ENCODE measurements at places on chromosomes 2 and 18. TPM values are rescaled to one million over a fixed set of nuclear protein-coding genes. Genes with fewer than 3 reads are reported as not detected.

DNA sequence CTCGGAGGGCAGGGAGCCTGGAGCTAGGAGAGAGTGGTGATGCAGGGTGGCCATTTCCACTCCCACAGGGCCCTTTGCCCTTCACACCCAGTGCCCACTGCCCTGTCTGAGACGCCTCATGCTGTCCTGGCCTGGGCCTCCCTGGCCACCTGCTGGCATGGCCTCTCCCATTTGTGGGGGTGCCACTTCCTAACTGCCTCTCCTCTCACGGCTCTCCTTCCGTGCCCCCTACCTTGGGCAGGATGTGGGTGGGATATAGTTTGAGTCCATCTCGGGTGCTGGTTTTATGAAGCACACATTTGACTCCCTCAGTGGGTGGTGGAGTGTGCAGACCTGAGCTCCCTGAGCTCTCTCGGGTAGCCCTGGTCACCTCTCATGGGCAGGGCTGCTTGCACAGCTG is 46.0 kb downstream of the DGKD start:
- no peak overlapping the region for H3K27ac ChIP-seq
- H3K27me3 ChIP-seq, result no peaks in the 10 kb centered on the region

Gene APCDD1
- 8.9 TPM for total RNA-seq

Gene TGFBRAP1
- 17.4 TPM for total RNA-seq

Gene TEKT4
- not detected for total RNA-seq

- H3K36me3 ChIP-seq, result no peaks in the 10 kb centered on the region
- DNase-seq, result no peak
- no peak overlapping the region for H3K27ac ChIP-seq
Observed at GRCh38 chr2:102002228-102002627, 10.5 kb downstream of the IL1R2 start.

DNA sequence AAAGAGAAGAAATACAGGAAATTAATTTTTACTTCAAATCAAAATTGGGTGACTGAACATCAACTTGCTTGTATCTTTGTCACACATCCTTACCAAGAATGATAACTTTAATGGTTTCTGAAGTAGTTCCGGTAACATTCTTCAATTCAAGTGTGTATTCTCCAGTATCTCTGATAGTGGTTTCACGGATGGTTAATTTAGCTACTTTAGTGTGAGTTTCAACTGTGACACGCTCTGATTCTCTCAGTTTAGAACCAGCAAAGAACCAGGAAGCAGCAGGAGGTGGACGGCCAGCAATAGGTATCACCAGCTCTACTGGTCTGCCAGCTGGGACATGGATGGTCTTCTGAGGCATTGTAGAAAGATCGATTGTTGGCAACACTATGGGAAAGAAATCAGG is 62.3 kb downstream of the PLEKHA3 start:
- DNase-seq, result no peak
- H3K27me3 ChIP-seq, result no peaks in the 10 kb centered on the region
- H3K27ac ChIP-seq, result no peak overlapping the region
- peaks cover 8% of the 10 kb centered on the region for H3K36me3 ChIP-seq
- H3K4me1 ChIP-seq, result no peaks in the 10 kb centered on the region

- no peak for DNase-seq
- H3K36me3 ChIP-seq, result no peaks in the 10 kb centered on the region
- H3K4me3 ChIP-seq, result no peak overlapping the region
- peaks cover 55% of the 10 kb centered on the region for H3K4me1 ChIP-seq
- no peak overlapping the region for H3K27ac ChIP-seq
- no peaks in the 10 kb centered on the region for H3K27me3 ChIP-seq
Observed at GRCh38 chr2:55025082-55025481, 25.2 kb downstream of the RTN4 start.

DNA sequence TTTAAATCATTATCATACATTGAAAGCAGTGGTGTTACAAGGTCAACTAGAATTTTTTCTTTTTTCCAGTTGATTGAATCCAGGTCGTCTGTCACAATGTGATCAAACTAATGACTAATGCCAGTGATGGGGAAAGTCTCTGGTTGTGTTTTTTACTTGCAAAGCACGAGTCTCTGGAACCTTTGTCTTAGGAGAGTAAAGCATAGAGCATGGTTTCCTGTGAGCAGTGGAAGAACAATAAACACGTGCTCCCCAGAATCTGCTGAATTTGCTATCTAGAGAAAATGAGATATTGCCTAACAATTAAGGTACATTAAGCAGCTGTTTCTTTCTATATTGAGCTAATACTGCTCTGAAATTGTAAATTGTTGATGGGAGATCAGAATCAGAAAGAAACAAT is 1332.4 kb upstream of the TMEFF2 start:
- H3K4me1 ChIP-seq, result no peaks in the 10 kb centered on the region
- no peak for DNase-seq
- no peak overlapping the region for H3K4me3 ChIP-seq
- H3K36me3 ChIP-seq, result no peaks in the 10 kb centered on the region
- no peak overlapping the region for H3K27ac ChIP-seq

Gene LCT
- not detected for total RNA-seq

Gene NPAS2
- 17.8 TPM for total RNA-seq

DNA sequence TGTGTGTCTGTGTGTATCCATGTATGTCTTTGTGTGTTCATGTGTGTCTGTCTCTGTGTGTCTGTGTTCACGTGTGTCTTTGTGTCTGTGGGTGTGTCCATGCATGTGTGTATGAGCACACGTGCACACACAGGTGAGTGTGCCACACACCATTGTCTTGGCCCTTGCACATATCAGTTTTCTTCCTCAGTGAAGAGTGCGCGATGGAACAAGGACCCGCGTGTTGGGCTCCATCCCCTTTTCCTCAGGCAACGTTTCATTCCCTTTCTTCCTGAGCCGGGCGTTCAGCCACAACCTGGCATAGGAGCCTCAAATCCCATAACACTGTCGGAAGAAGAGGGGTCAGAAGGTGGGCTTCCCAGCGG is 74.3 kb downstream of the PTGR3 start:
- no peaks in the 10 kb centered on the region for H3K4me1 ChIP-seq
- H3K27me3 ChIP-seq, result no peaks in the 10 kb centered on the region
- no peak overlapping the region for H3K27ac ChIP-seq
- no peak for DNase-seq
- H3K4me3 ChIP-seq, result no peak overlapping the region

DNA sequence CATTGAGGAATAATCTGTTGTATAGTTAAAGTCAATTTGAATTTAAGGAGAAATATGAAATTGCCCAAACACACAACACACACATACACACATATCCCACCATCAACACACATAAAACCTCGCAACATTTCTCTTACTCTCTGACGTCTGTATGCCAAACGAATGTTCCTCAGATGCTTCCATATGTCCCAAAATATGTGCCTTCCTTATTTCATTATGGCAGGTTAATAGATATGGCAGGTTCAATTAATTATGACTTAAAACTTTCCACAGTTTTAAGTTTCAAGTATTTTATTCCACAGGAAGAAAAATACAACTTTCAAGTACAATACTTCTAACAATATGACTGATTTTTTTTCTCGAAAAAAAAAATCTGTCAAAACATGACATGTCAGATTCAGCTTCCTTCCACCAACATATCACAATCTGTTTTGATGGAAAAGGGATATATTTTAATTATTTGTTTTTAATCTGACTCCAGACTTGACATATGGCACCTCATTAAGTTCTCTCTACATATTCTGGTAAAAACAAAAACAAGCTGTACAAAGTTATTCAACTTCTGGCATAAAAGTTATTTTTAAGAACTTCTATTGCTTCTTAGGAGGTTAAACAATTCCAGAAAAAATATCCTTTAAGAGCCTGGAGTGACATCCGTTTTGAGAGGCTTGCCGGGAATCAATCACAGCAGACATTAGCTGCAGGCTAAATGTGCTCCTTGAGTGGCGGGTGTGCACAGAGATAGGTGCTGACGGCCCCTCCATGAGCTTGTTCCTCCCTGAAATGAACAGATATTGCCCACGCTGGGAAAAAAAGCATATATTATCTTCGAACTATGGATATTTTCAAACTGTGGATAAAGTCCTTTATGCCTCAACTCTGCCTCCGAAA is 812.7 kb downstream of the DCDC2C start:
- DNase-seq, result no peak
- no peaks in the 10 kb centered on the region for H3K27me3 ChIP-seq
- no peak overlapping the region for H3K27ac ChIP-seq
- no peak overlapping the region for H3K4me3 ChIP-seq
- no peaks in the 10 kb centered on the region for H3K36me3 ChIP-seq

Gene PRLH
- not detected for total RNA-seq

DNA sequence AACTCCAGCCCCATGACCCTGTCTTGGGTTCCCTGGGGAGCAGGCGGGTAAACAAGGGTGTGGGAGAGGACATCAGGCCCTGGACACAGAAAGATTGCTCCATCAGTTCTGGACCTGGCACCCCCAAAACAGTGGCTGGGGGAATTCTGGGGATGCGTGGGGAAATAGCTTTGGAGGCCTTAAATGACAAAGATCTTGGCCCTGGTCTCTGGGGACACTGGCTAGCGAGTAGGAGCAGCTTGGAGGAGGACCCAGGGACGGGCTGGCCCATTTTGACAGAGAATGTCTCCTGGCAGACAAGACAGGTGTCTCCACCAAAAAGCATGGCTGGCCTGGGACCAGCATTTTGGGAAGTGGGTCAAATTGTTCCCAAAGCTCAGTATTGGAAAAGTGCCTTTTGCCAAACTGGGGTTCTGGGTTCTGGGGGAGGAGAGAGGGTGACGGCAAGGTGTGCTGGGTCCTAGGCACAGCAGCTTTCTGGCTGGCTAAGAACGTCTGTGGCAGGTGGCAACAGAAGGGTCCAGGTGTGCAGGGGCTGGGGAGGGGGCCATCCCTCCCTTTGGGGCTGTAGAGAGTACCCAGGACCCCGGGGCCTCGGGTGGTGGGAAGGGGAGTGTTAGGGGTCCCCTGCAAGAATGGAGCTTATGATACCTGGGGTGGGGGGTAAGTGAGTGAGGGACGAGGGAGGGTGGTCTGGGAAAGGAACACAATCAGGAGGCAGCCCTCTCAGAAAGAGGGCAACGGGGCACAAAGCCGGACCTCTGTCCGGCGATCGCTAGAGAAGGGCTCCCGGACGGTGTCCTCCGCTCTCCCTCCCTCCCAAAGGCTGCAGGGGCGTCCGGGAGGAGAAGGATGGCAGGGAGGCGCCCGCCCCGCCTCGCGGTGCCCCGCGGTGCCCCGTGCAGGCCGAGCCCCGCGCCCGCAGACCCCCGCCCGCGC is 556 bp downstream of the CYRIA start:
- no peaks in the 10 kb centered on the region for H3K36me3 ChIP-seq
- peak overlapping the region; percentile 78 for H3K4me3 ChIP-seq
- H3K27me3 ChIP-seq, result no peaks in the 10 kb centered on the region
- H3K27ac ChIP-seq, result peak overlapping the region; percentile 67
- H3K4me1 ChIP-seq, result peaks cover 50% of the 10 kb centered on the region
- peak; percentile 74 for DNase-seq

Gene SCN9A
- 22.1 TPM for total RNA-seq
